Karpas-422 (cell line): ENCODE measurements at places on chromosomes 2 and 18. TPM values are rescaled to one million over a fixed set of nuclear protein-coding genes. Genes with fewer than 3 reads are reported as not detected.

The PGAP1 gene
- 6.5 and 22.4 TPM in 2 replicates for total RNA-seq

GRCh38 chr18:3593904-3594759 is 144.2 kb downstream of the TGIF1 start:
- H3K4me3 ChIP-seq, result peak overlapping the region; percentile 74
- no peaks in the 10 kb centered on the region for H3K27me3 ChIP-seq
- peak overlapping the region; percentile 98 for H3K27ac ChIP-seq
- H3K36me3 ChIP-seq, result no peaks in the 10 kb centered on the region

DNA sequence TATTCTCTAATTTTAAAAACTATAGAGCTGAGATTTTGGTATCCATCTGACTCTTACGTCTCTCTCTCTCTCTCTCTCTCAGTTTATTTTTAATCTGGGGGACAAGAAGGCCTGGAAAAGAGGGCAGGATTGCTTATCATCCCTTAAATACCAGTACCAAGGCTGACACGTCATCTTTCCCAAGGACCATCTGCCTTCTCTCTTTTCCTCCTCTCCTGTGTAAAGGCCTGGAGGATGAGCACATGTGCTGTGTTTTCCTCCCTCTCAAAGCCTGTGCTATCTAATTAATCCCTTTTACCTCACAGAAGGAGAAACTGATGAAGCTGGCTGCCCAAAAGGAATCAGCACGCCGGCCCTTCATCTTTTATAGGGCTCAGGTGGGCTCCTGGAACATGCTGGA is 7.3 kb downstream of the IL37 start:
- no peak for DNase-seq
- H3K36me3 ChIP-seq, result no peaks in the 10 kb centered on the region
- no peak overlapping the region for H3K4me3 ChIP-seq
- H3K4me1 ChIP-seq, result no peaks in the 10 kb centered on the region

The AOX1 gene
- total RNA-seq, result 0.37 TPM in 1 of 2 replicates, not detected in the other
